ENCODE measurements at places on chromosomes 6 and 20. TPM values are rescaled to one million over a fixed set of nuclear protein-coding genes. Genes with fewer than 3 reads are reported as not detected.

MAS1L gene
- not detected for total RNA-seq

CSTF1 gene
- 36.1 TPM for total RNA-seq

PNLDC1 gene
- total RNA-seq, result not detected

ZC2HC1B gene
- not detected for total RNA-seq

SLC22A7 gene
- not detected for total RNA-seq

BTN3A1 gene
- total RNA-seq, result 24.0 TPM

MYCT1 gene
- total RNA-seq, result 2.6 TPM
